IMR-90 (cell line): ENCODE measurements at places on chromosomes 13 and 19. TPM values are rescaled to one million over a fixed set of nuclear protein-coding genes. Genes with fewer than 3 reads are reported as not detected.

DNA sequence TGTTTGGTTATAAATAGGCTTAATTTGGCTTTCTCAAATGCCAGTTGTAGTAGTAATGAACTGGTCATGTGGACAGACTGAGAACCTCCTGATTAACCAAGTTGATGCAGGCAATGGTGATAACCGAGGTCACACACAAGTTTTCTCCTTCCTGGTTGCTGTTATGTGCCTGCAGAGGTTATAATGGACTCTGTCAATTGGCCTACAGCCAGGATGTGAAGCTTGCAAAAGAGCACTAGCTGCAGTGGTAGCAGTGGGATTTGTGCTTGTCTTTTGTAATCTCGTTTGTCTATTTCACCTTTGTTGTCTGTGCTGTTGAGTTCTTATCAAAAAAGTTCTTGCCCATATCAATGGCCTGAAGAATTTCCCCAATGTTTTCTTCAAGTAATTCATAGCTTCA is 20.6 kb downstream of the OR10H3 start:
- DNase-seq = no peak

DNA sequence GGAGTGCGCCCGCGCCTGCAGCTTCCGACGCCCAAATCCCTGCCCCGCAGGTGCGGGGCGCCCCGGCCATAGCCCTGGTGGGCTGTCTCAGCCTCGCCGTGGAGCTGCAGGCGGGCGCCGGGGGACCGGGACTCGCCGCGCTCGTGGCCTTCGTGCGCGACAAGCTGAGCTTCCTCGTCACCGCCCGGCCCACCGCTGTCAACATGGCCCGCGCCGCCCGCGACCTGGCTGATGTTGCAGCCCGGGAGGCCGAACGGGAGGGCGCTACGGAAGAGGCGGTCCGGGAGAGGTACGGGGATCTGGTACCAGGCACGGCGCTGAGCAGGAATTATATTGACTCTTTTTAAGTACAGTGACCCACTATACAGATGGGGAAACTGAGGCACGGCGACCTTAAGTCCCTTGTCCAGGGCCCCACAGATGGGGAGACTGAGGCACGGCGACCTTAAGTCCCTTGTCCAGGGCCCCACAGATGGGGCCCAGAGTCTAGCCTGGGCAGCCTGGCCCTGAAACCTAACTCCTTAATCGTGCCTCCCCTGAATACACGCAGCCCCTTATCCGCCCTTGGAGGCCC is 586 bp downstream of the MRI1 start:
- DNase-seq = no peak

The TMEM272 gene
- total RNA-seq = not detected in 2 replicates

The ZC3H13 gene
- 10.8 and 16.1 TPM in 2 replicates for total RNA-seq
